Fibroblast of skin of abdomen (primary cell): ENCODE measurements at places on chromosomes 4 and X.

- DNase-seq, result no peak
These were observed 28.0 kb downstream of the CCNG2 start for GRCh38 chr4:77184974-77185373.

- DNase-seq, result peak; percentile 94
These were observed 5.4 kb downstream of the HTRA3 start for GRCh38 chr4:8274765-8275547.

DNA sequence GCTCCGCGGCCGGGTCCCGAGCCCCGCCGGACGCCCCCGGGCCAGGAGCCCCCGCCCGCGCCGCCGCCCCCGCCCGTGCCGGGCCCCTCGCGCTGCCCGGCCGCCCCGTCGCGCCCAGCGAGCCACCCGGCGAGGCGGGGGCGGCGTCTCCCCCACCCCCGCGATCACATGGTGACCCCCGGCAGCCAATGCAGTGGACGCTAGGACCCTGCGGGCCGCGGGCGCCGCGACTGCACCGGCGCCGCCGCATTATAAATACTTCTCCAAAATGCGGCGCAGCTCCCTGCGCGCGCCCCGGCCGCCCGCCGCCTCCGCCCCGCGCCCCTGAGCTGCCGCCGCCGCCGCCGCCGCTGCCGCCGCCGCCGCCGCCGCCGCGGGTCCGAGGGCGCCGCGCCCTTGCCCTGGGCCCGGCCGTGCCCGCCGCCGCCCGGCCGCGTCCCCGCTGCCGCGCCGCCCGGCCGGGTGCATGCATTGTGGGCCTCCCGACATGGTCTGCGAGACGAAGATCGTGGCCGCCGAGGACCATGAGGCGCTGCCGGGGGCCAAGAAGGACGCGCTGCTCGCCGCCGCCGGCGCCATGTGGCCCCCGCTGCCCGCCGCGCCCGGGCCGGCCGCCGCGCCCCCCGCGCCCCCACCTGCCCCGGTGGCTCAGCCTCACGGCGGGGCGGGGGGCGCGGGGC, at the start of gene NAT8L:
Gene NAT8L, plus strand, starts transcription at position 282 of the 680 bp plus-strand sequence. Its CDS starts 185 bp downstream, at position 467.
- no peak for DNase-seq

DNA sequence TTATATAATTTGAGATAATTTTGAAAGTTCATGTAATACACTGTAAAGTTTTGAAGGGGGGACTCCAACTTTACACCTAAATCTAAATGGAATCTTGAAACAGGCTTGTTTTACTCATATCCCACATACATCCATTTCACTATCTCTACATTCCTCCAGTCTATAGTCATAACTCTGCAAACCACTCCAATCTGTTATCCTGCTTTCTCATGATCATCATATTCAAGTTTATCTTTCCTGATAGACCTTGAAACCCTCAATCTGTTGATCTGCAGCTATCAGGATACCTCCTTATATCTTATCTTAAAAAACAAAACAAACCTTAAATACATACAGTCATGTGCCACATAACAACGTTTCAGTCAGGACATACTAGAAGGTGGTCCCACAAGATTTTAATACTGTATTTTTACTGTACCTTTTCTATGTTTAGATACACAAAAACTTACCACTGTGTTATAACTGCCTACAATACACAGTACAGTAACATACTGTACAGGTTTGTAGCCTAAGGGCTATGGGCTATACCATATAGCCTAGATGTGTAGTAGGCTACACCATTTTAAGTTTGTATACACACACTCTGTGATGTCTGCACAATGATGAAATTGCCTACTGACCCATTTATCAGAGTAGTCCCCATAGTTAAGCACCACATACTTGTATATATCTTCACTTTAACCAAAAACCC, 14.0 kb downstream of the CHIC2 start:
- DNase-seq, result peak; percentile 62

DNA sequence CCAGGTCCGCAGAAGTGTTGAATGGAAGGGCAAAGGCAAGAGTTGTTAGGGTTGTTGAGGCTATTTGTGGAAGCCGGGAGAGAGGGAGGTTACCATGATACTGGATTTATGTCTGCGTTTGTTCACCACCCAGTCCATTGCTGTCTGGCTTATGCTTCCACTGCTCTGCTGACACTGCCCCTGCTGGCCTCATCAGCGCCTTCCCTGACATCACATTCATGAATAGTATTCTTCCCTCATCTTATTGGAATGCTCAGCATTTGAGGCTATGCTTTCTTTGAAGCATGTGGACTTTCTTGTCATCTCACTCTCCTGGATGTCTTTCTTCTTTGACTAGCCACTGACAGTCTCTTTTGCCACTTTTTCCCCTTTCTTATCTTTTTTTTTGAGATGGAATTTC, 10.3 kb downstream of the GNL3L start:
- DNase-seq, result peak; percentile 63

DNA sequence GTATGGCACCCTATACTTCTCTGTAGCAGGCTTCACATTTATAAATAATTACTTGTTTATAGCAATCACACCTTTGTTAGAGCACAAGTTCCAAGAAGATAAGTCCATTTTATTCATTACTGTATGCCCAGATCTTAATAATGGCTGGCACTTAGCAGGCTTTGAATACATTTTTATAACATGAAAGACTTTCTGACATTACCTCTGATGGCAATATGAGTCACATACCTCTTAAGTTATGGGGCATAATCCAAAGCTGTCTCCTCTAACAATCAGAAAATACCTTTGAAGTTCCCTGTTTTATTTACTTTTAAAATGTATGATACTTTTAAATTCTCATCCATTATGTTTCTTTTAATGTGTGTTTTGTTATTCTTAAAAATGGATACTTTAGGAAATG, 12.2 kb downstream of the SCRG1 start:
- DNase-seq, result no peak

DNA sequence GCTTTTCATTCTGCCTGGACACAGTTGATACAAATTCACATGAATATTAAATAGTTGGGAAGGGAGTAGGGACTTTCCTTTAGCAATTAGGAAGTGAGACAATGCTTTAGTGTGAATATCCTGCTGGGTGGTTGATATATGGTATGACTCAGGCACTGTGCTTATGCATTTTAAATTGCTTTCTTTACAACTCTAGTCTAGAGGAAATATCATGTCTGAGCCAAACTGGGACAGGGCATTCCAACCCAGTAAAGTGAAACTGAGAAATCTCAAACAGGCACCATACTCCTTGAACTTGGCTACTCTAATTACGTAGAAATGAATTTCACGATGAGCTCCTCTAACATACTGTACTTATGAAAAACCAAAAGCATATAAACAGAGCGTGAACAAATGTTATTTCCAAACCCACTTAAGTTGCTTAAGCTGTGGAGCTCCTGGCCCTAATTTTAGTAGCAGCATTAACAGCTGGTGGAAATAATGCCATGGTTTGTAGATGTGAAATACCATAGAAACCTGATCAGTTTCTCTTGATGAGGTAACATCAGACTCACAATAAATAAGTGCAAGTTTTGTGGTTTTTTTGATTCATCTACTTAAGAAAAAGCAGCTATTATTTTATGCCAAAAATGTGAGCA, 242.9 kb upstream of the GK2 start:
- peak; percentile 71 for DNase-seq

DNA sequence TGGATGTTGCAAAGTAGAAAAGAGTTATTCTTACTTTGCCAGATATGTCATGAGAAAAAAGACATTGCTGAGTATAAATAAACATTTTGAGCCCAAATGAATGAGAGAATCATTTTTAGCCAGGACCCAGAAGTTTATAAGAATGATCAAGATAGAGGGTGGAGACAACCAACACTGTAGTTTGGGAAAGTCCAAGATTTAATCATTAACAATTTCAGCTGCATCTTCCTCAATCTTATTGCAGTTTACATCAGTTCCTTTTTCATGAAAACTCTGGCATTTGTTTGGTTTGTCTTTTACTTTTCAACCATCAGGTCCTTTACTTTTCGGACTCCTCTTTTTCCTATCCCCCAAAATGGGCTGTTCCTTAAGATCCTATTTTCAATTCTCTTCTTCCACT, 645.9 kb downstream of the ANKRD50 start:
- DNase-seq, result no peak

- DNase-seq, result no peak
These were observed 24.6 kb downstream of the CFAP299 start for GRCh38 chr4:80360084-80360483.

DNA sequence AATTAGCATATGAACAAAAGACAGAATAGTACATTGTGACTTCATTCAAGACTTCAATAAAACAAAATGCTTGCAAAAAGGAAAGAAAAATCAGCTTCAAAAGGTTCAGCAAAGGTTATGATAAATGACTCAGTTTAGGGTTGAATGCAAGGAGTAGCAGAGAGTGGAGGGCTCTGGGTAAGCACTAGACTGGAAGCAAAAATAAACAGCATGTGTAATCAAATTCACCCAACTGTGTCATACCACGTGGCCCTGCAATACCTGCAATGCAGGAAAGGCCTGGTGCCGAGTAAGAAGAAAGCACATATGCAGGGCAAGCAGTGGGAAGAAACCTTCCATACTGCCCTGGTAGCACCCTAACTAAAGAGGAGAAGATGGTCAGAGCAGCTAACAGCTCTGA, 88.7 kb downstream of the ATP11C start:
- no peak for DNase-seq

- DNase-seq, result peak; percentile 28
These were observed 153.8 kb upstream of the RAPGEF2 start for GRCh38 chr4:158949099-158949498.
